ENCODE measurements at places on chromosomes 4 and X. TPM values are rescaled to one million over a fixed set of nuclear protein-coding genes. Genes with fewer than 3 reads are reported as not detected.
A peak's percentile ranks its signal among the peaks of the same experiment; 100 is the strongest.

- no peak for DNase-seq
Observed at GRCh38 chr4:5069901-5070300, 18.6 kb downstream of the STK32B start.

DNA sequence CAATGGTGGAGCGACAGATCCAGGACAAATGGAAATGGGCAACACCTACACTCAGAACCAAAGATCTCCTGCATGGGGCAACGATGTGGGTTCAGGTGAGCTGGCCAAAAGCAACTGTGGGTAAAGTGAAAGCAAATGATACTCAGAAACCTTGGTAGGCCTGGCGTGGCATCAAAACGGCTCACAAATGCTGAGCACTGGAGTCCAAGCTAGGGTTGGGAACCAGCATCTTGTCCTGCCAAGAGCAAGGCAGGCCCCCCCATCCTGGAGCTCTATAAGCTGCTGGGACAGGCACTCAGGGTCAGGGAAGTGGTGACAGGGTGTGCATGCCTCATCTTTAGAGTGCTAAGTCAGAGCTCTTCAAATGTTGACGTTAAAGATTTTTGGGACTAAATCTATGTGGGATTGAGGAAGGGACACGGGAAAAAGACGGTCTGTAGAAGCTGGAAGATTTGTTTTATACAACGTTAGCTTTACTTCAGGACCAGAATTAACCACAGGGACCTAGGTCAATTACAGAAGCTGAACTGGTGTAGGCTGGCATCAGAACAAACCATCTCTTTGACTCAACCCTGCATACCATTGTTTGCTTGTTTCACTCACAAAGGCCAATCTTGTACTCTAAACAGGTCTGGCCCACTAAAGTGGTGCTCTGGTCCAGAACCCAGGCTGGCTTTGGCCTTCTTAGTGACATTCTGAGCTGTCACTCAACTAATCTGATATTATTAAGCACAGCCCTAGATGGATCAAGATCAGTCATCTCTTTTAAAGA, 10.7 kb downstream of the ATP8A1 start:
- no peak for DNase-seq

DNA sequence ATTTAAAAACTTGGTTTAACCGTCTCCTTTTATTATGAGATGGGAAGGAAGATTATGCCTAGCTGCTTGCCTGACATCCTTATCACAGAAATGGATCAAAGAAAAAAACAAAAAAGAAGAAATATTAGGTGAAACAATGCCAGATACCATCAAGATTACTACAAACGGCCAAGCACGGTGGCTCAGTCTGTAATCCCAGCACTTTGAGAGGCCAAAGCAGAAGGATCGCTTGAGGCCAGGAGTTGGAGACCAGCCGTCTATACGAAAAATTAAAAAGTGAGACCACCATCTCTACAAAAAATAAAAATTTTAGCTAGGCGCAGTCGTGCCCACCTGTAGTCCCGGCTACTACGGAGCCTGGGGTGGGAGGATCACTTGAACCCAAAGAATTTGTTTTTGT, 2.3 kb downstream of the FRYL start:
- DNase-seq, result no peak

DNA sequence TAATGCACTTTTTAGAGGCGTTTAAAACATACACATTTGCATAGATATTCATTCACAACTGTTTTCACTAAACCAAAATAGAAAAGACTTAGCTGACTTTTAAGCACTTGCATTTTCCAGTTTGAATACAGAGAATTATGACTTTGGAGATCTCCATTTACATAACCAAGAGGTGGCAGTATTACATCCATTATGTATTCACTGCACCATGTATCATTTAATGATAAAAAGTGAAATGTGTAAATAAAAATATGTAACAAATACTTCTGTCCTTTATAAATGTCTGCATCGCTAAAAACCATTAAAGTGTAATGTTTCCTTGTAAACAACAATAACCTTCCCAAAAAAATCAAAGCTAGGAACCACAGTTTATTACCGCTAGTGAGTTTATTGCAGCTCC, 413.2 kb downstream of the FGF13 start:
- no peak for DNase-seq

GRCh38 chr4:90727938-90728337, 600.7 kb downstream of the CCSER1 start:
- DNase-seq, result no peak

DNA sequence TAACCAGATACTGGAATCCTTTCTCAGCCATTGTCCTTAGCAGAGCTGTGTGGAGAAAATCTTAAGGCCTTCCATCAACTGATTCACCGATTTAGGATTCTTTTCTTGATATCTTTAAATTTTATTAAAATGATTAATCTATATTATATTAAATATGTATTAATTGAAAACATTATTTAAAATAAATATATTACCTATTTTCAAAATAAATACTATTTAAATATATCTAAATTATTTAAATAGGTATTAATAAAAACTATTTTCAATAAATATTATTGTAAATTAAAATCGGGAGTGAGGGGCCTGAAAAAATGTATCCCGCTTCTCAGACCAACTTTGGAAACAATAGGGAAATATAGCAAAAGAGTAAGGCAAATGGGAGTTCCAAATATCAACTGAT, 94.0 kb upstream of the HPF1 start:
- no peak for DNase-seq

DNA sequence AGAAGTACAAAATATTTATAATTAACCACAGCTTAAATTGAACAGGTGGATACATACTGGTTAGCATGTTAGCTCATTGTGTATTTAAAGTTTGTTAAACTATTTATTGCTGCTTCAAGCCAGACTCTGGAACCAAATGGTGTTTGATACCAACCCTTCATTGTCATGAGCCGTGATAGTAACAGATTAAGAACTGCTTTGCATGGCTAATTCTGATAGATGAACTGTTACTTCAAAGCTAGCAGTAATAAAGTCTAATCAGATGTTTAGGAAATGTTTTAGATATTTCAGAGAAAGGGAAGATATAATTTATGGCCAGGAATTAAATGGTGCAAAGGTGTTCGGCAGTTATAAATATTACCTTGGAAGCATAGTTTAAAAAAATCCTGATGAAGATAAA, 676.1 kb upstream of the ATOH1 start:
- no peak for DNase-seq

- peak; percentile 85 for DNase-seq
Observed at GRCh38 chrX:96684339-96685209, at the start of gene DIAPH2. TSS of gene DIAPH2 (plus strand) at chrX:96684842.

DNA sequence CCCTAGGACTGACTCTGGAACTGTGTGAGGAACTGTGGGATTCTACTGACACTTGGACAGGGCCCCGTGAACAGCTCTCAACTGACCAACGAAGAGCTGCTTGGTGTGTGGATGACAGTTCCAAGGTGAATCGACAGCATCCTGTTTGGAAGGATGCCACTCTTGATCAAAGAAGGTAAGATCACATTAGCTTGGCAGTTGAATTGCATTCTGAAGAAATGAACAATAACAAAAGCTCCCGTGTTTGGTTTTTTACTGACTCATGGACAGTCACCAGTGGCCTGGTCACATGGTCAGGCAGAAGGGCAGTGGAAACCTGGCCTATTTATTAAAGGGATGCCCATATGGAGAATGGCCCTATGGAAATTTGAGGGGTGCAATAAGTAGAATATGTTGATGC, 33.1 kb upstream of the GPR34 start:
- DNase-seq, result no peak

DNA sequence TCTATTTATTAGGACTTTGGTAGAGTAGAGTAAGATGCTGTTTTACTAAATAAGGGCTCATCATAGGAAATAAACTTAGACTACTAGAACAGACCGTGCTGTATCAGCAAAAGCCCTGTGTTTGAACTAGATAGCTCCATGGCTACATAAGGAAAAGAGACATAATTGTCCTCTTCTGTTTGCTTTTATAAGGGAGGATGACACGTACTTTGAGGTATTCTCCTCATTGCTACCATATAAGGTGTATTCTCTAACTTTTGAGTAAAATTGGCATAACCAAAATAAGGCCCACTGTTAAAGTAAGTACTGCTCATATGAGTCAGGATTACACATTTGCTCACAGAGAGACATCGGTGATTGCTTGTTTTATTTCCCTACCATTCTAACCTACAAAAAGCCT, 64.3 kb downstream of the PDLIM5 start:
- no peak for DNase-seq

- DNase-seq, result no peak
Observed at GRCh38 chrX:118865231-118865630, 41.6 kb downstream of the ZCCHC12 start.

DNA sequence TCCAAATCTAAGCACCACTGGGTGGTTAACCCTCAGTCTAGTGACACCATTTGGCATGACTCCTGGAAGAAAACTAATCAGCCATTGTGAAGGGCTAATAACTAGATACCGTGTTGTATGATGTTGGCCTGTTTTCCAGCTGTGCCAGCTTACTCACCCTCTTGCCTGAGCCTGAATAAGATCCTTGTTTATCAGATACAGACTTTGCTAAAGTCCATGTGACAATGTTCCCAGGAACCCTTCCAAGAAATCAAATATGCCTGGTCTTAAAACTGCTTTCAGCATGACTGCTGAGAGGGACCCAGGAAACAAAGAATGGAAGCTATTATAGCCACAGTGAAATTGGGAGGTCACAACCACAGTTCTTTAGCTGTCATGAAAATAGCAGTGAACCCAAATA, 640.8 kb upstream of the INTU start:
- no peak for DNase-seq

Gene GLRA3
- total RNA-seq, result not detected

Gene PDGFC
- total RNA-seq, result not detected

Gene RASL11B
- total RNA-seq, result 0.40 TPM

Gene IBSP
- not detected for total RNA-seq

Gene CCDC158
- total RNA-seq, result not detected

Gene CLCN4
- total RNA-seq, result not detected

Gene IRS4
- not detected for total RNA-seq
